ENCODE measurements at places on chromosomes 2 and 18.

GRCh38 chr18:25503567-25504081, 151.7 kb upstream of the ZNF521 start:
- no peak for DNase-seq

GRCh38 chr2:157315901-157316300, 9.7 kb downstream of the ERMN start:
- no peak for DNase-seq

GRCh38 chr2:86623043-86623493, 597 bp downstream of the RNF103 start:
- peak; percentile 63 for DNase-seq

GRCh38 chr2:191522478-191523120, 155.3 kb upstream of the NABP1 start:
- no peak for DNase-seq

GRCh38 chr2:112065486-112065885, 10.4 kb downstream of the TMEM87B start:
- no peak for DNase-seq

GRCh38 chr2:215105607-215106354, 32.6 kb downstream of the ABCA12 start:
- no peak for DNase-seq
